ENCODE measurements at places on chromosomes 3 and 15.

GRCh38 chr3:17013050-17013449 is 128.3 kb downstream of the PLCL2 start:
- no peak for DNase-seq

DNA sequence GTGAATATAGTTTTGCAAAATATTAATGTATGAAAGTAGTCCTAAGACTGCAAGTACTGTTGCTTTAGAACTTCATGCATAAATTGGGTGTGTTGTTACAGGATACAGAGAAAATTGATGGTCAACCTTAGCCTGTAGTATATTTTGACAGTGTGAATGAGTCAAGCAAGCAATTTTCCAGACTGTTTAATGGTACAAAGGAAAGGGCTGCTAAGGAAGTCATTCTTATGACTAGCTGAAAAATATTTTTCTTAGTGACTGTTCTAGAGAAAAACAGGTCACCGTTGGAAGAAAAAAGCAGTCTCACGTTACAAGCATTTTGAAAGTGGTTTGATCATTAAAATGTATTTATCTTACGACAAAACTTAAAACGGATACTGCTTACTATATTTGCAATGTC is 49.2 kb downstream of the MBNL1 start:
- DNase-seq: peak; percentile 85

- no peak for DNase-seq
These were observed 408 bp downstream of the WDR82 start for GRCh38 chr3:52277972-52278509.

DNA sequence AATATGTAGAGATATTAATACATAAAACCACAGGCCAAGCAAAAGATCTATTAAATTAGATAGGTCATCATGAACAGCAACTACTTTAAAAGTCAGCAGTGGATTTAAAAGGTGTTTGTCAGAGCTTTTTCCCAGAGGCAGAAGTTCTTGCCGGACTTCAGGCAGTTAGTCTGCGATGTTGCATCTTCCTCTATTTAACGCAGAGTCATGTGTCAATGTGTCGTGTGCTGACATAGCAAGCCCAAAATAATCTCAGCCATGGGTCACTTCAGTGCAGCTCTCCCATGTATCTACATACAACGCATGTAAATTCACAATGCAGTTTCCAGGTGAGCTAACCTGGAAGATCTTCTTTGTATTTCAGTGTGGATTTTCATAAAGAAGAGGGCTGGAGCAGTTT is 8.0 kb upstream of the TMEM212 start:
- no peak for DNase-seq

- DNase-seq: no peak
These were observed 3.3 kb upstream of the LRTM1 start for GRCh38 chr3:54931182-54931581.

GRCh38 chr3:114904633-114905032 is 242.5 kb downstream of the ZBTB20 start:
- DNase-seq: no peak

DNA sequence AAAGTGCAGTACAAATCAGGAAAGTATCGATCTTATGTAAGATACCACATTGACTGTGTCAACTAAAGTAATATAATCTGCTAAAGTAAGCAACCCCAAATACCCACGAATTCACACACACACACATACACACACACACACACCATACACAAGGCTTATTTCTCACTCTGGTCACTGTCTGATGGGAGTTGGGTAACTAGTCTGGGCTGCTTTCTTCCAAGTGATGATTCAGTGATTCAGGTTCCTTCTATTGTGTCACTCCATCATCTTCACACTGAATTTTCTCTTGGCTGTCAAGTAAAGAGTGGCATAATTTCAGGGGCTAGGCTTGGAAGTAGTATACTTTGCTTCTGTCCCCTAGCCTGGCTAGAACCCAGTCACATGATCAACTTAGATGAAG is 104.8 kb upstream of the CCDC54 start:
- no peak for DNase-seq

- no peak for DNase-seq
These were observed 6.8 kb downstream of the IL17RE start for GRCh38 chr3:9909221-9910013.

DNA sequence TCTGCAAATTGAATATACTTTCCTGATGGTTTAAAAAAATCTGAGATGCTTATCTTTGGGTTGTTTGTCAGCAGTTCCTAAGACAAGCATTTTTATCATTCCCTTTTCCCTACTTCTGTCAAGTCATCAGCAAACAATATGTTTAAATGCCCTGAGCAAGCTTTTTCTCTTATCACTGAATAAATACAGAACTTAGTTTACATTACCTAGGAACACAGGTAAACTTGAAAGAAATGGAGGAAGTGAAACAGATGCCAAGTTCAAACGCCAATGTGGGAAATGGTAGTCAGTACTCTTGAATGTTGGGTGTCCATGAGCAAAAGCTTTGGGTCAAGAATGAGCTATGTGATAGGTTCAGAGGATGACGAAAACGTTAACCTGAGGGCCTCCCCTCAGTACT is 17.2 kb upstream of the TCAIM start:
- DNase-seq: no peak

GRCh38 chr3:26292780-26293179 is 329.8 kb upstream of the LRRC3B start:
- DNase-seq: no peak

- DNase-seq: no peak
These were observed 426.6 kb upstream of the THBS1 start for GRCh38 chr15:39154227-39154638.

Data from EH (cell line).